ENCODE measurements at places on chromosomes 5 and 9.

DNA sequence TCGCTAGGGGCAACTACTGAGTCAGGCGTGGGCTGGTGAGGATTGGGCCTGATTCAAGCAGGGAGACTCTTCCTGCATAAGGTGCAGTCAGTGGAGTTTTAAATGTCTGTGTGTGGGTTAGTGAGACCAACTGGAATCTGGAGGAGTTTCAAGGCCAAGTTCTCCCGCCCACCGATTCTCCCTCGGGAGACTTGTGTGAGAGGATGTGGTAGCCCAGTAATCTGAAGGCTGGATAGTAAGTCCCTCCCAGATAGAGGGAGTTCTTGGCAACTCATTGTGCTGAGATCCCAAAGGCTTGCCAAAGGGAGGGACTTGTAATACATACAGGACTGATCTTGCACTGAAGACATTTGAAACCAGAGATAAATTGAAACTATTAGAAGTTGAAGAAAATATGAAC, 51.8 kb downstream of the WDR36 start:
- no peak for DNase-seq

DNA sequence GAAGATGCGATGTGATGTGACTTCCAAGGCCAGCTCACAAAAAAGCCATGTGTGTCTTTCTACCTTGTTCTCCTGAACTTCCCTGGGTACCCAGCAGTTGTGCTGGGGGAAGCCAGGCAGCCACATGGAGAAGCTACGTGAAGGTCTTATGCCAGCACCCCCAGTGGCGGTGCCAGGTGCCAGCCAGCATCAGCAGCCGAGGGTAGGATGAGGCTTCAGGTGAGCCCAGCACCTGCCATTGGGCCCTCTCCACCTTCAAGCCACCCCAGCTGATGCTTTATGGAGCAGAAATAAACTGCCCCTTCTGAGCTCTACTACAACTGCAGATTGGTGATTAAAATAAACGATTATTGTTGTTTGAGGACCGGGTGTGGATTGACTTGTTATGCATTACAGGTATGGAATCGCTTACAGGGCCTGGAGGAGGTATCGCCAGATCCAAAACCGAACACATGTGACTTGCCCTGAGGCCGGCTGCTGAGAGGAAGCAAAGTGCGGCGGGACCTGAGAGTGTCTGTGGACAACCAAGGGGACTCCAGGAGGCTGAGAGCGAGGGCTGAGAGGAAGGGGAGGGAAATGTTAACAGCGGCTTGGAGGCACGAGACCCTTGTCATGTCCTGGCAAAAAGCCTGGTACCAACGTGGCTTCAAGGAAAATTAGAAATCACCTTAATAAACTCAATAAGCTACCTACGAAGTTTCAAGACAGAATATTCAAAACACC, 36.0 kb upstream of the OLFM1 start:
- DNase-seq = no peak

DNA sequence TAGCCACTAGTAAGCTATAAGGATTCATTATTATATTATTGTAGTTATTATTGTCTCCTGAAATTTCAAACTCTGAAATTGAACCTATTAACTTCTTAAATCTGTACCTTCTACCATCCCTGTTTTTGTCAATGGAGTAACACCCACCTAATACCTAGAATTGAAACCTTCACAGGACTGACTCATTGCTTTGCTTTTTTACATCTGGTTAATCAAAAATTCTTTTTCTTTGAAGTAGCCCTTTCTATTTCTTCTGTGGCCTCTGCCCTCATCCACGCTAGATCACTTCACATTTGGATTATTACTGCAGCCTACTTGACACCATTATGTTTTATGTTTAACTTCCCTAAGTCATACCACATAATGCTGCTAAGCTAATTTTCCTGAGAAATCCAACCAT, 35.6 kb downstream of the RBM27 start:
- no peak for DNase-seq

- no peak for DNase-seq
Observed at GRCh38 chr5:66013397-66013796, 87.0 kb downstream of the ERBIN start.

GRCh38 chr5:110268283-110268682, 458.2 kb downstream of the TMEM232 start:
- DNase-seq = no peak

DNA sequence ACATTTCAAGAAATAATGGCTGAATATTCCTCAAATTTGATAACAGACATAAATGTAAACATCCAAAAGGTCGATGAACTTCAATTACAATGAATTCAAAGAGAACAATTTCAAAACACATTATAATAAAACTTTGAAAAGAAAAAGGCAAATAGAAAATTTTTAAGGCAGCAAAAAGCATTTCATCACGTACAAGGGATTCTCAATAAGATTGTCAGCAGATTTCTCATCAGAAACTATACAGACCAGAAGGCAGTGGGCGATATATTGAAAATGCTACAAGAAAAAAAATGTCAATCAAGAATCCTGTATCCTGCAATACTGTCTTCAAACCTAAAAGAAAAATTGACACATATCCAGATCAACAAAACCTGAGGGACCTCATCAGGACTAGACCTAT, 62.0 kb downstream of the EDIL3 start:
- no peak for DNase-seq

- no peak for DNase-seq
Observed at GRCh38 chr5:6459896-6460295, 11.2 kb downstream of the UBE2QL1 start.

DNA sequence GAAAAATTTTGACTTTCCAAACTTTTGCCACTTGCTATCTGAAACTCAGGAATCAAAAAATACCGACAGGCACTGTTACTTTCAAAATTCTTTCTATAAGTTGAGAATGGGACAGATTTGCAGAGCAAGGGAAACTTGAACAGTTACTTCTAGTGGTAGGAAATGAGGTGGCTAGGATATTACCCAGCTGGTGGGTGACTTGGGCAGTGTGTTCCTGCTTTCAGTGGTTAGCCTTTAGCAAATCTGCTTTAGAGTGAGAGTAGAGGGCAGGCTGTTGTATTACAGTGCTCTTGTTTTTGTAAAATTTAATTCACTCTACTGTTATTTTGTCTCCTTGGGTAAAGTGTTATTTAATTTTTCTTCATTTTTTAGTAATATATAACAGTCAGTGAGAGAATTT, 40.2 kb upstream of the ROPN1L start:
- DNase-seq = no peak

DNA sequence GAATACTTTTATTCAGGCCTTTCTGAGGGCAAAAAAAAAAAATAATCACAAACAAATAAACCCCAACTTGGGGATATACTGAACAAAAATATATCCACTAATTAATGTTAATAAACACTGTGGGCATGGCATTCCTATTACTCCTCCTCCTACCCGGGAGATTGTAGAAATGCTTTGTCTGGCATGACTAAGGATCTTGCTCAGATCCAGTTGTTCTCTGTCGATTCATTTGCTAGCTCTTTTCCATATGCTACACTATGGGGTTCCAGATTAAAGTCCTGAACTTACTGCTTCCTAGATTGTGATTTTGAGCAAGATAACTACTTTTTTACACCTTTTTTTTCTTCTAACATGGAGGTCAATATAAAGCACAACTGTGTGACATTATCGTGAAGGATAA, 102.2 kb upstream of the PRR16 start:
- no peak for DNase-seq

DNA sequence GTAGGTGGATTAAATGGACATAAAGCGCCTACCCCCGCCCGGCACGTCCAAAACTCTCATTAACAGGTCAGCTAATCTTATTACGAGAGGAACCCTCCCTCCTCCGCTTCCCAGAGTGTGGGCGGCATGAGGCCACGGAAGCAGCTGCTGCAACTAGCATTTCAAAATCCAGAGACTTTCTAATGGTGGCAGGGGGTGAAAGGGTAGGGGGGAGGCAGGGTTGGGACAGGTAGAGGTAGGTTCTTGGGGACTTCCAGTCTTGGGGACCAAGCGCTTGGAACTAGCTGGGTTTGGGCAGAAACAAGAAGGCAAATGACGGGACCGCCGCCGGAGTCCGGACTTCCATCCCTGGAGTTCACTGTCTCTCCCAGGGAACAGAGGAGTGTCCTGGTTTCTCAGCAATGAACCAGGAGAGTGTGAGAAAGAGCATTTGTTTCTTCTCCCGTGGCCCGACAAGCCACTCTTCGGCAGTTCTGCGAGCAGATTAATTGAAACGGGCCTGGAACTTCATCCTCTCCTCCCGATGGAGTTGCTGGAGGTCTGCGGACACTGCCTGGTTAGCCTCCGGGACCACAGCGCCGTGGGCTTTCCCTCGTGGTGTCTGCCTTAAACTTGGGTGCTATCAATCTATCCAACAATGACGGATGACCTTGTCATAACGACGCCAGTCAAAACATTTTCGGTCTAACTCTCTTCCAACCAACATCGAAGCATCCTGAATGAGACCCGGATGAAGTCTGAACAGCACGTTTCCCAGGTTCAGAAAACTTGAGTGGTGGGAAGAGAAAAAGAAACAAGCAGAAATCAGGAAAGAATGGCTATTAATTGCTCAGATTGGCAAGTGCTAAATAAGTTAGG, 1.6 kb upstream of the PRDM6 start:
- no peak for DNase-seq

DNA sequence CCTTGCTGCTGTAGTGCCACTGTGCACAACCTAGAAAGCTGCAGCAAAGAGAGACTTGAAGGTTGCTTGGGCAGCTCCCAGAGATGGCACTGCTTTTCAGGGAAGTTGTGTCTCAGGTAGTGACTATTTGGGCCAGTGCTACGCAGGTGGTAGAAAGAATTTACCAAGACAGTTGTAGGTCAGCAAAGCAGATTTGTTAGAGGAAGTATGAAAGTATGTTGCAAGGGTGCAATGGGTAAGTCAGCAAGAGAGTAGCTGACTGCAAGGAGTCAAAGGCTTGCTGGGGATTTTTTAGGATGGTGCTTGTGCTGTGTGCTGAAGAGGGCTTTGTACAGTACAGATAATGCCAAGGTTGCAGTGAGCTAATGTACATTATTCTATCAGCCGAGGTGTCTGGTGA, 33.5 kb upstream of the SPARC start:
- no peak for DNase-seq

DNA sequence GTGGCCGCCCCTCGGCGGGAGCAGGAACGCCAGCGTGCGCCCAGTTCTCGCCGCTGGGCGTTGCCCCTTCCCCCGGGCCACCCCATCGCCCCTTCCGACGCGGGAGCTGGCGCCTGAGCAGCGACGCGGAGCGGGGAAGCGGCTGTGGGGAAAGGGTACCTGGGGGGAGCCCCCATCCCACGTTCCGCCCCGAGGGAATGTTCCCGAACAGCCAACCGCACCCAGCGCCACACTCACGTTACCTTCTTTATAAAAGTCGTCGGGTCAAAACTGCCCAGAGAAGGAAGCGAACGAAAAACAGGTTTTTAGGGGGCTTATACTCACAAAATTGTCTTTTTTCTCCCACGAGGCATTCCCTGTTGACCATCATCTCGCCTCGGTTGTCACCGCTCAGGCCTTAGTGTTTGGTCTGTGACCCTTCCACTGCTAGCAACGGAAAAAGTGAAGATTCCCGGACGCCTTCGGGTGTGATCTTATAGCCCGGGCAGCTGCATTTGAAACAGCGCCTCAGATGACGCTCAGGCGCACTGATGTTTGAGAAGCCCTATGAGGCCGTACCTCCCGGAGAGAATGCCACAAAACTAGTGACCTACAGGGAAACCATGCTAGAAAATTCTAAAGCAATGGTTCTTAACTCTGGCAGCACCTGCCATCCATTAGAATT, 475 bp upstream of the GOLM1 start:
- no peak for DNase-seq

Measured in stimulated activated CD8-positive, alpha-beta memory T cell treated with anti-CD3 and anti-CD28 coated beads, Interleukin-7, amount 100 ng/mL, for 4 hours (primary cell).